ENCODE measurements at places on chromosomes 4 and X.

- no peaks in the 10 kb centered on the region for H3K27me3 ChIP-seq
- peak overlapping the region; percentile 34 for H3K27ac ChIP-seq
- no peaks in the 10 kb centered on the region for H3K36me3 ChIP-seq
- no peak overlapping the region for H3K4me3 ChIP-seq
- no peak for DNase-seq
- no peaks in the 10 kb centered on the region for H3K4me1 ChIP-seq
These were observed 27.0 kb upstream of the PDGFC start for GRCh38 chr4:156998500-156999174.

DNA sequence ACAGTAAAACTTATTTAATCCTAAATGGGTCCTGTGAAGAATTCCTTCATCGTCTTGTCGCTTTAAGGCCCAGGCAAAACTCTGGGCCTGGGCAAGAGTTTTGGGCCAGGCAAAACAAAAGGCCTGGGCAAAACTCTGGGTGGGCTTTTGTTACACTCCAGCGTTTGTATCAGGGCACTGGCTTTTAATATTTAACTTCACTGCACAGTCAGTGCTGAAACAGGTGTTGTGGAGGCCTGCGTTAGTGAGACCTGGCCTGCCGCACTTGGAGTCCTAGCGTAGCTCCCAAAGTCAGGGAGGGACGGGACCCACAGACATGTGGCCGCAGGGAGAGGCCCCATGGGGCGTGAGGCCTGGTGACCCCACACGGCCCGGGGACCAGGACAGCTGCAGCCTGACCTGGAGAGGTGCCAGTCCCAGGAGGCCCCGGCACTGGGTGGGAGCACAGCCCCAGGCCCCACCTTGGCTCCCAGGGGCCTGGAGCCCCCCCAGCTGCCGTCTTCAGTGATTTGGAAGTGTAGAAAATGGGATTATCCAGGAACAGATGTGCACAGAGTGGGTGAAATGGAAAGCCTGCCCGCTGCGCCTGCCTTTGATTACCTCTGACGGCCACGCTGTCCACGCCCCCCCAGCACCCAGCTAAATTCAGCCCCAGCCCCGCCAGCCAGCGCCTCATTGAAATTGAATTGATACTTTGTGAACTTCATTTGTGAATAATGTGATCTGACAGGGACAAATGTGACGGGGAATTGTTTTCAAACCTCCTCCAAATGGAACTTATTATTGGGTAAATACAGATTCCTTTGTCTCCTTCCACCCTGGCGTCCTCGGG is 132.9 kb upstream of the NKX1-1 start:
- no peaks in the 10 kb centered on the region for H3K27me3 ChIP-seq
- H3K4me3 ChIP-seq, result no peak overlapping the region
- H3K27ac ChIP-seq, result no peak overlapping the region

DNA sequence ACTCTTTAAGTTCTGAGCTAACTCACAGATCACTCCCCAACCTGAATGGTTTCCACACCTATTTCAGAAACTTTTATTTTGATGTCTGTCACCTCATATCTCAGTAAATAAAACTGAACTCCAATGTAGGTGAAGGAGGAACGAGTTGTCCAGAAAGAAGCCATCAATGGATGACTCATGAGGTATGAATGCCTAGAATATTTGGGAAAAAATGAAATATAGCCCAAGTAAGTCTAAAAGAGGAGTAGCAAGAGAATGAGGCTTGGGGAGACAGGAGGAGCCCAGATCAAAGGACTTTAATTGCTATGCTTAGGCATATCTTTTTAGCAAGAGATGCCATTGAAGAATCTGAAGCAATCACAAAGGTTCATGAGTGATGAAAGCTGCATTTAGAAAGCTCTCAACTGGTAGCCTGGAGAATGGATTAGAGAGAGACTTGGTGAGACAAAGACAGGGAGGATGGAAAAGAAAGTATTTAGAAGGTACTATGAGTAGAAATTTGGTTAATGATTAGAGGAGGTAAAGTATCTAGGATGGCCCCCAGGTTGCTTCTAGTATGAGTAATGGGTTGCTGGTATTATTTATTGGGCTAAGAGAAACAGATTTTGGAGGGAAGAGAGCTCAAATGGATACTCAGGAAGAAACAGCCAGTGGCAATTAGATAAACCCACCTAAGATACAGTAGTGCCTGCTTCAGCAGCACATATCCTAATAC is 39.4 kb downstream of the NOCT start:
- peaks cover 3% of the 10 kb centered on the region for H3K36me3 ChIP-seq
- no peak overlapping the region for H3K27ac ChIP-seq
- H3K27me3 ChIP-seq, result no peaks in the 10 kb centered on the region
- H3K4me1 ChIP-seq, result no peaks in the 10 kb centered on the region
- no peak overlapping the region for H3K4me3 ChIP-seq
- DNase-seq, result no peak

DNA sequence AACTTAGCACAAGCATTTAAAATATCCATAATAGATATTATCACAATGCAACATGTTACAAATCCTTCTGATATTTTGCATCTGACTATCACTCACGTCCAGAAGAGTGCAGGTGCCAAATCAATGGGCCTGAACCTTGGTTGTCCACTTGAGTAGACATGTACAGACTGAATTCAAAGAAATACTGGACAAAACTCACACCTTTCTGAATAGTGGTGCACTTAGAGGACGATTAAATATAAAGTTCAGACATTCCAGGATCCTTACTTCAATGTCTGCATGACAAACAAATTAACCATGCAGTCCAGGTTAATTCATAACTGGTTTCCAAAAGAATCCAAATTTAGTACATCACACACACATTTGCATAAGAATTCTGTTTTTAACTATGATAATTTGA is 406.0 kb upstream of the EDA2R start:
- H3K4me1 ChIP-seq, result no peaks in the 10 kb centered on the region
- no peak overlapping the region for H3K27ac ChIP-seq
- no peak for DNase-seq
- H3K4me3 ChIP-seq, result no peak overlapping the region
- H3K27me3 ChIP-seq, result no peaks in the 10 kb centered on the region
- H3K36me3 ChIP-seq, result no peaks in the 10 kb centered on the region

Data from mesendoderm (in vitro differentiated cells).